ENCODE measurements at places on chromosomes 1 and 21.

- no peak for DNase-seq
Measured at GRCh38 chr1:42047508-42047880, 105.7 kb upstream of the GUCA2B start.

- no peak for DNase-seq
Measured at GRCh38 chr1:54227091-54227602, 27.2 kb downstream of the MRPL37 start.

GRCh38 chr1:22806584-22806983, 95.9 kb downstream of the EPHB2 start:
- no peak for DNase-seq

GRCh38 chr21:38486221-38486620, 12.1 kb downstream of the ERG start:
- no peak for DNase-seq

- DNase-seq: no peak
Measured at GRCh38 chr1:41240781-41241353, 1.2 kb downstream of the SCMH1 start.

GRCh38 chr1:172630056-172630818, 28.7 kb upstream of the FASLG start:
- DNase-seq: no peak

DNA sequence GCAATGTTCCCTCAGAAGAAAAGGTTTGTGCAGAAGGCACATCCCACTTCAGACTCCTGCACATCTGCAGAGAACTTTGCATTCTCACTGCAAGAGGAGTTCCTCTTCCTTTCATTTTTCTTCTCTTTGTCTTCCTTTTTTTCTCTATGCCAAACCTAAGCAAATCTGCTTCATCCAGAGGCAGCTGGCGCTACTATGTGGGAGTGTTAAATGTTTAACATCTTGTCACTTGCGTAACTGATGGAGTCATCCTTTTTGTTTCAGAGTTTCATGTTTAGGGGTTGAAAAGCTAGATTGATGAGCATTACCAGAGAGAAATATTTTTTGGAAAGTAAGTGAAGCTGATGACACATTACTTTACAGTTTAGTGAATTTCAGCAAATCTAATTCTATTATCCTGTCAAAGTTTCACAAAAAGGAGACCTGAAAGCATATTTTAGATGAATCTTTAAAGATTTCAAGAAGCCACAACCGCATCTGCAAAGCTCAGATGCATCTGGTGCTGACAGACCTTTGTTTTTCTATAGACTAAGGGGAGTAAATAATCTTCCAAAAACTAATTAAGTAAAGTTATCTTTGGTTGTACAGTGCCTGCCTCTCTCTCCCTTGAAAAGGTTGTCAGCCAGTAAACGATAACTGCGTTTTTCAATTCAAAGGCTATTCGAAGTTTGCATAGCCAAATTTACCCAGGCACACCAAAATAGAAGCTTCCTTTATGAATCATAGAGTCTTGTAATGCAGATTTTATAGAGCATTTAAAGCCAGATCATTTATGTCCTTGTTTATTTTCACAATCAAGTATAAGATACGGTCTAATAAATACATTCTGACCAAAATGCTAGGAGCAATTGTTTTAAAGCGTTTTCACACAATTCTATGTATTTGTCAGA, 1.2 kb upstream of the LRRC53 start:
- no peak for DNase-seq

DNA sequence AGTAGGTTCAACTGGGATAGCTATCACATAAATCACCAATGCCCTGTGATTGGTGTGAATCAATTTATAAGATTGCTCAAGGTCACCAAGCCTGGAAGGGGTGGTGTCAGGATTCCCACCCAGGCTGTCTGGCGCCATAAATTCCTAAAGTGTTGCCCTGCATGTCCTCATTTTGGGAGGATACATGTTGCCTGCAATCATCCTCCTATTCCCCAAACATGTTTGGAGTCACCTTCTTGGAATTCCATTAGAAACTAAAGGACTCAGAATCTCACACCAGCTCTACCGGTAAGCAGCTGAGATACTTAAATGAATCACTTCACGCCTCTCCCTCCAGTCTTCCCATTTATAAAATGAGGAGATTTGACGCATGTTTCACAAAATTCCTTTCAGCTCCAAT, 54.1 kb upstream of the SLC45A1 start:
- no peak for DNase-seq

DNA sequence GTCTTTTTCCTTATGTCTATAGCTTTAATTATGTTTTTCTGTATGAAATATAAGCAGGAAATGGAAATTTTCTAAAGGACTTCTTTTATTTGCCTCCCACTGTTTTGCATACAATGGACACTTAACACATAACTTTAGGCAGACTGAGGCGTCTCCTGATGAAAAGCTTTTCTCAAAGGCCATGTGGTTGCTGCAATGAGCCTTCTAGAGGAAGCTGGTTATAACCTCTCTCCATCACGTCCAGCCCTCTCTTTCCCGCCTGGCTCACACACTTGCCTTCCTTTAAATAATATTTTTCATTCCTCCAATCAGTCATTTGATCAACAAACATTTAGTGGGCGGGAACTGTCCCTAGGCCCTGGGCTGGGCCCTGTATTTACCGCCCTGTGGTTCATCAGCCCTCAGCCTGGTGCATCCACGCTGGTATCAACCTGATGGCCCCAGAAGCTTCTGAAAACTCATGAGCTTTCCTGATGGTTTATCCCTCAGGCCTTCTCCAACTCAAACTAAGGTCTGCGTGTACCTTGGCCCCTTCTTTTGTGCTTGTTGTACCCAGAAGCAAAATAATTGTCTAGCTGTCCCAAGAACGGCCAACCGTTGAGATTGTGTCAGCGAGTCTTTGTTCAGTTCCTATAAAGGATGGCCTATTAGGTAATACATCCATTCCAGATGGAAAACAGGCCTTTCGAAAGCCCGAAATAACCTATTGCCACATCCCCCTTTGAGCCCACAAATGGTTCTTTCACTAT, 75.3 kb upstream of the LYST start:
- no peak for DNase-seq

GRCh38 chr1:184101141-184101540, 49.6 kb downstream of the TSEN15 start:
- DNase-seq: no peak

- DNase-seq: no peak
Measured at GRCh38 chr1:234619794-234620247, 9.8 kb upstream of the IRF2BP2 start.

- DNase-seq: no peak
Measured at GRCh38 chr1:196450143-196451095, 157.8 kb downstream of the KCNT2 start.

DNA sequence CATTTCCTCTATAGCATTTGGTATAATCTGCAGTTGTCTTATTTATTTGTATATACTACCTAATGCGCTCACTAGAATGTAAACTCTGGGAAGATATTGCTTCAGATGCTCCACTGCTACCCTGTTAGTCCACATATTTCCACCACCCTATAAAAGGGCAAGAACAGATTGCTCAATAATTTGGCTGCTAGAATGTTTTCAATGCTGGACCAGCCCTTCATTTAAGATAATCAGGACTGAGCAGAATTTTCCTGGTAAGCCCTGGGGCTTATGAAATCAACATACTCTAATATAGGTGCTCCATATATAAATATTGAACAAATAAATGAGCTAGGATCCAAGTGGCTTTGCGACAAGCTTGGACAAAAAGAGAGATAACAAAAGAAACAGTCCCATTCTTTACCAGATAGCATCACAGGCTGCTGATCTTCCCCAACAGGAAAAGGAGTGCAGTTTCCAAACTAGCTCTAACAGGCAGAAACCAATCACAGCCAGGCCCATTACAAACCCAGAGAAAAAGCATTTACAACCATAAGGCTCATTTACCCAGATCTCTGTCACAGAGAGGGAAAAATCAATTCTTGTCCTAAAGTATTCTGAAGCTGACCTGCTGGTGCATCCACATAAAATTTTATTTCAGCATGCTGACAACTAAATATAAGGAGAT, 8.3 kb downstream of the BCAR3 start:
- DNase-seq: no peak

DNA sequence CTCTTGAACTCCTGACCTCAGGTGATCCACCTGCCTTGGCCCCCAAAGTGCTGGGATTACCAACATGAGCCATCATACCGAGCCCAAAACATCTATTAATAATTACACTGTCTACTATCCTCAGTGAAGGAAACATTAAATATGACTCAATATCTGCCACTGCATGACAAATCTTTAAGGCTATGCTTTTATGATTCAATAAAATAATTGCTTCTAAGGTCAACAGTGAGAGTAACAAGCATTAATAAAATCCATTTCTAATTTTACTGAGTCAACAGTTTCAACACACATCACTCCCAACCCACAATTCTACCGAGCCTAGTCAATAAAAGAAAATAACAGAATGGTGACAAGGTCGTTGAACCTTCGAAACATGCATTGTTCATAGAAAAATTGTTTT, 125.5 kb upstream of the CHRM3 start:
- no peak for DNase-seq

GRCh38 chr1:225897595-225898514, 8.9 kb upstream of the LEFTY1 start:
- no peak for DNase-seq

- DNase-seq: no peak
Measured at GRCh38 chr1:77542813-77543420, 139.5 kb downstream of the ZZZ3 start.

DNA sequence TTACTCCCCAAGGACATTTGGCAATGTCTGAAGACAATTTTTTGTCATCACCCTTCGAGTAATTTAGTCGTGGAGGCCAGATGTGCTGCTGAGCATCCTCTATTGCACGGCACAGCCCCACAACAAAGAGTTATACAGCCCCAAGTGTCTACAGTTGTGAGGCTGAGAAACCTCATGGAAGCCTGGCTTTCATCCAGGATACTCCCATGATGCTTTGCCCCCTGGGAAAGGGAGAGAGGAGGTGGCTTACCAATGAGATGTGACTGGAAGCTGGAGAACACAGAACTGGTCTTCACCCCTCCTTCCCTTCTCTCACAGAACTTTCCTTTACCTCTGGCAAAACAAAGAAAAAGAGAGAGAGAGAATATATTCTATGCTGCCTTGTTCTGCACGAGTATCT, 150.9 kb upstream of the VAMP3 start:
- no peak for DNase-seq

- DNase-seq: no peak
Measured at GRCh38 chr1:92380867-92381266, 82.0 kb downstream of the RPAP2 start.

- no peak for DNase-seq
Measured at GRCh38 chr21:14862794-14863720, 201.7 kb downstream of the NRIP1 start.

GRCh38 chr1:79124756-79125155, 118.2 kb upstream of the ADGRL4 start:
- DNase-seq: no peak

GRCh38 chr1:212915245-212916091, 34.9 kb upstream of the VASH2 start:
- DNase-seq: no peak

GRCh38 chr1:8926707-8927694, 18.7 kb upstream of the CA6 start:
- DNase-seq: no peak

DNA sequence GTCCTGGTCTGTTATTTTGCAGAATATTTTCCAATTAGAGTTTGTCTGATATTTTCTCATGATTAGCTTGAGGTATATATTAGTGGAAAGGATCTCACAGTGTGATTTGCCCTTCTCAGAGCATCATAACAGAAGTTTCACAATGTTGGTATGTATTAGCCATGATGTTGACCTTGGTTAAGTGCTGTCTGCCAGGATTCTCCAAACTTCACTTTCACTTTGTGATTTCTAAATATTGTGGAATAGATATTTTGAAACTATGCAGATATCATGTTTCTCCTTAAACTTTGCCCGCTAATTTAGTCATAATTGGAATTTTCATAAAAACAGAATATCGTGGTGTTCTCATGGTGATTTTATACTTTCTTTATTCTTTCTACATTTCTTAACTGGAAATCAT, 98.0 kb upstream of the DEPDC1 start:
- DNase-seq: no peak

GRCh38 chr1:100942304-100943046, 46.6 kb downstream of the SLC30A7 start:
- DNase-seq: no peak

DNA sequence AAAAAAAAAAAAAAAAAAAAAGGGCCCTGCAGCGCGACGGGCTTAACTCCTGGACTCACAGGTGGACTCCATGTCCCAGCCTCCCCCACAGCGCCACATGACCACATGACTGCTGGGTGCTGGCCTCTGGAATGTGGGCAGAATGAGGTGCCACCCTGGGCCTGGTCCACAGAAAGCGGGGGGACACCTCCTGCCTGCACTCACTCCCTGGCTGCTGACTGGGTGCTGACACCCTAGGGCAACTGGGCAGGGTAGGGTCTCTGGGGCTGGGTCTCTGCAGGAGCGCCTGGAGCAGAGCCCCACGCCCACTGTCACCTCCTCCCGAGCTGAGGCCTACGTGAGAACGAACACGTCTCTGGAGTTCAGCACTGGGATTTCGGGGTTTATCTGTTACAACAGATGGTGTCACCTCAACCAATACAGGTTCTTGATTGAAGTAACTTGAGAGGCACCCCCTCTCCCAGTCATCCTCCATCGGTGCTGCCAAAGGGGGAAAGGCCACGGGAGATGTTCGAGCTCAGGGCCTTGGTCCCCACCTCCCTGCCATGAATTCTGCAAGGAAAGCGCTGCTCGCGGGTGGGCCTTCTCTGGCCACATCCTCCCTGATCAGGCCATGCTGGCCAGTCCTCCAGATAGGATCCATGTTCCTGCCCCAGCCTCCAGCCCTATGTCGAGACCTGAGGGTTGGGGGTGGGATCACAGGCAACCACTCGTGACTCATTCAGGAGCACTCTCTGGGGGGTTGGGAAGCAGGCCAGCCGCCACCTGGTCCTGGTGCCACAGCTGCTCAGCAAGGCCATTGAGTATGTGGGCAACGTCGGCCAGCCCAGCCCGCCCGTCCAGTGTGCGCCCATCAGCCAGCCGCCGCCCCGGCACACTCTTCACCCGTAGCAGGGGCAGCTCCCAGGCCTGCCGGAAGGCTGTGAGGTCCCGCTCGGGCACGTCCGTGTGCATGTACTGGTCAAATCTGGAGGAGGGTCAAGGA, 5.4 kb downstream of the CPLANE2 start:
- DNase-seq: no peak

DNA sequence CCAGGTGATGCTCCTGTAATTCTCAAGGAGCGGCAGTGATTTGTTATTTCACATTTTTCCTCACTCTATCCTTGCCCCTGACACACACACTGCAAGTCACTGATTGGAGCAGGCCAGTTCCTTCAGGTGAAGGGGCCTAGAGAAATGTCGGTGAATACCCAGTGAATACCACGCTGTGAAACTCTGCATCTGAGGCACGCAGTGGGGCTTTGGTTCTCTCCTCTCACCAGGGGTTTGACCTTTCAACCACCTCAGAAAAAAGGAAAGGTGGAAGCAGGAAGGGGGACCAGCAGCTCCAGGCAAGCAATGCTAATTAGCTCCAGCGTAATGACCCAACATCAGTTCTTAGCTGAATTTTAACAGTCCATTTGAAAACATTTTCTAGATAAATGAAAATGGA, 532 bp upstream of the FAM177B start:
- DNase-seq: no peak

- no peak for DNase-seq
Measured at GRCh38 chr1:7313826-7314225, 457.3 kb upstream of the VAMP3 start.

GRCh38 chr1:5501206-5501930, 490.9 kb downstream of the NPHP4 start:
- no peak for DNase-seq

- DNase-seq: no peak
Measured at GRCh38 chr1:196535727-196536126, 72.5 kb downstream of the KCNT2 start.
